ENCODE measurements at places on chromosomes 1 and 21. TPM values are rescaled to one million over a fixed set of nuclear protein-coding genes. Genes with fewer than 3 reads are reported as not detected.

- no peak for DNase-seq
These were observed 7.1 kb upstream of the NES start for GRCh38 chr1:156684227-156684782.

MRPL39 gene
- polyA plus RNA-seq = 37.5 TPM

GRCh38 chr1:87449348-87449963, 120.8 kb downstream of the LMO4 start:
- no peak for DNase-seq

DNA sequence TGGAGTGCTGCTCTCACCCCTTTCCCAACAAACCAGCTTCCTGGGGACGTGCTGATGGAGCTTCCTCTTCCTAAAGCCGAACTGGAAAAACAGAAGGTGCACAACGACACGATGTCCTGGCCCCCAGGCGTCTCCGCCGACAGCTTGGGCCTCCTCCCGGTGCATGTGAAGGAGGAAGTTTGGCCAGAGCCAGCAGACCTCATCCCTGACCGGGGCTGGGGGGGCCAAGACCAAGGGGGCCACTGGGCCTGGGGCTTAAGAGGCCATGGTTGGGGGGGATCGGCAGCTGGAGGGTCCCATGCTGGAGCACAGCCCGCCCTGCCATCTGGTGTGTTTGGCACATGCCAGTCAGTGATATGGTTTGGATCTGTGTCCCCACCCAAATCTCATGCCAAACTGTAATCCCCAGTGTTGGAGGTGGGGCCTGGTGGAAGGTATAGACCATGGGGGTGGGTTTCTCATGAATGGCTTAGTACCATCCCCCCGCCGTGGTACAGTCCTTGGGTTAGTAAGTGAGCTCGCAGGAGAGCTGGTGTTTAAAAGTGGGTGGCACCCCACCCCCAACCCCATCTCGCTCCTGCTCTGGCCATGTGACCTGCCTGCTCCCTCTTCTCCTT, 6.4 kb downstream of the HES4 start:
- DNase-seq = no peak

- no peak for DNase-seq
These were observed 317.9 kb downstream of the NFIA start for GRCh38 chr1:61400131-61400770.

- DNase-seq = no peak
These were observed 74.3 kb downstream of the TNFSF18 start for GRCh38 chr1:172976222-172977041.

DNA sequence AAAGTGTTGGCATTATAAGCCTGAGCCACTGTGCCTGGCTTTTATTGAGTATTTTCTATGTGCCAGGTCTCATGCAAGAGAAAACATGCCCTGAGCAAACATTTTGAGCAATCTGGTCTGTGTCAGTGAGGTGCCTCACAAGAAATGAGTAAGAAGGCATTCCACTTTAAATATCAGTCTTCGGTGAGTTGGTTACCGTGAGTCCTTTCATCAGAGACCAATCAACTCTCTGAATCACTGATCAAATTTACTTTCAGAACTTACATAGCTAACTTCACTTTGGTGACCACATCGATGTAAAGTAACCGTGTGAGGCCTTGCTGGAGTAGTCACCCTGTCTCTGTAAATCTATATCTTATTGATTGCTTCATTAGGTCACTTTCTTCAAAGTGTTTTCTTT, 14.3 kb upstream of the DDX59 start:
- no peak for DNase-seq

DFFB gene
- 7.5 TPM for polyA plus RNA-seq

RNPC3 gene
- 56.9 TPM for polyA plus RNA-seq

DNA sequence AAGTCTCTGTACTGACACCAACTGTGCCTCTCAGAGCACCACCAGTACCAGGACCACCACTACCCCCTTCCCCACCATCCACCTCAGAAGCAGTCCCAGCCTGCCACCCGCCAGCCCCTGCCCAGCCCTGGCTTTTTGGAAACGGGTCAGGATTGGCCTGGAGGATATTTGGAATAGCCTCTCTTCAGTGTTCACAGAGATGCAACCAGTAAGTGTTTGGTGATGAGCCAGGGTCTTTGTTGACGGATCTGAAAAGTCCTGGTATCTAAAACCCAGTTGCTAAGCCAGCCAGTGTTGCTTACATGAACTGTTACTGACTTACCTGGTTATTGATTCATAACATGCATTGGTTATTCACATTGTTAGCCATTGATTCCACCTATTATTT, 1.1 kb downstream of the C1orf56 start:
- DNase-seq = no peak

CR1L gene
- polyA plus RNA-seq = 0.86 TPM

DNA sequence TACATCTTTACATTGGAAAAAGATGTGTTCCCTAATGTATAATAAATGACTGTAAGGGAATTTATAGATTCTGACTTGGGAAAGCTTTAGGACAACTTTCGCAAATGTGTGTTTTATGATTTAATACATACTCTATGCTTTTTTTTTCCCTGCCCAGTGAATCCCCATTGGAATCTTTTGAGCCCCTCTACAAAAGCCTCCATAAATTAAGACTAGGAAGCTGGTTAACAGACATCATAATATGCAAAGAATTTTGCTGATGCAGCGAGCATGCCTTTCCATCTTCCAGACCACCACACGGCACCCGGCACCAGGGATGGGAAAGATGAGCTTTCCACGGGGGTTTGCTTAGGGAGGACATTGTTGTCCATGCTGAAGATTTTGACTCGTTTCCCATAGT, 156.1 kb upstream of the IVNS1ABP start:
- no peak for DNase-seq

DNA sequence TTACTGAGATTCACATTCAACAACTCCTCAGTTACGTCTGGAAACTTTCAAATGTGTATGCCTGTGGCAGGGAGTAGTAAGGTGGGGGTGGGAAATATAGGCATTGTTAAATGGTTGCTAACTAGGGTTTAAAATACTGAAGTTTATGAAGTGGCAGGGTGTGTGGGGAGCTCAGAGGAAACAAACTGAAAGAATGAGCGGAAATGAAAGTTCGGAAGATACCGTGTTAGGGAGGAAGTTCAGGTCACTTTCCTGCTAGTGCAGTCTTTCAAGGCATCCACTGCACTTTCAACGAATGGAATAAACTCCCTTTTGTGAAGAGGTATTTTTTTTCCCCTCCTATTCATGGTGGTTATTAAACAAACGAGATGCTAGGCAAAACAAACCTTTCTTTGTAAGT, 19.7 kb downstream of the SYNJ1 start:
- DNase-seq = no peak

ENAH gene
- 129 TPM for polyA plus RNA-seq

GRCh38 chr1:207825719-207826556, 74.1 kb downstream of the CD46 start:
- no peak for DNase-seq

NSL1 gene
- 48.3 TPM for polyA plus RNA-seq

C4BPA gene
- 0.91 TPM for polyA plus RNA-seq

ATF6 gene
- polyA plus RNA-seq = 34.8 TPM

DNA sequence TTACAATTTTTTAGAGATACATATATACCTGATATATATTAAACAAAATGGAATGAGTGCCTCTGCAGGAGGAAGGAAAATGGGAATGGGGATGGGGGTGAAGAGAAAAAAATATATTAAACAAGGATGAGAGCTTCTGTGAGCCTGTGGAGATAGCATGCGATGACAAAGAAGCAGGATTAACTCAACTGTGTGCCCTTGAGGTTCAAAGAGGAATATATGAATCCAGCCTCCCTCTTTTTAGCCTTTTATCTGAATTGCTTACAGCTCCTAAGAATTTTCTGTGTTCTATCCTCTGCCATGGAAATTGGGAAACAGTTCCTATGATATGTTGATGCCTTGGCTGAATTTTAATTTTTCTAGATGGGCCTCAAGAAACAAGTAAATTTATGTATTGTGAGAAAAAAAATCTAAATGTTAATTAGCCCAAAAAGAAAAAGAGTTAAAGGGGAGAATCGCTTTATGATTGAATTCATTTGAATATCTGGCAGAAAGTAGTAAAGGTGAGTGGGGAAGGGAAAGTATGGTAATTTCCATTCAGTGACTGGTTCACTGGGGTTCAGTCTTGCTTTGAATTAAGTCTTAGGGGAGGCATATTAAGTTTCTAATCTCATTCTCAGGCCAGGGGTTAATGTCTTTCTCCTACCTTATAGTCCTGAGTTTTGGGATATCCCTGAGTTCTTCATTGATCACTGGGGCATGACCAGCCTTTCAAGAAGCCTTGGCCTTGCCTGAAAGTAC, 106.3 kb upstream of the HMCN1 start:
- no peak for DNase-seq

- DNase-seq = no peak
These were observed 33.1 kb upstream of the LMO4 start for GRCh38 chr1:87295445-87296110.

GRCh38 chr1:99062192-99062591, 57.5 kb upstream of the PLPPR5 start:
- no peak for DNase-seq

DNA sequence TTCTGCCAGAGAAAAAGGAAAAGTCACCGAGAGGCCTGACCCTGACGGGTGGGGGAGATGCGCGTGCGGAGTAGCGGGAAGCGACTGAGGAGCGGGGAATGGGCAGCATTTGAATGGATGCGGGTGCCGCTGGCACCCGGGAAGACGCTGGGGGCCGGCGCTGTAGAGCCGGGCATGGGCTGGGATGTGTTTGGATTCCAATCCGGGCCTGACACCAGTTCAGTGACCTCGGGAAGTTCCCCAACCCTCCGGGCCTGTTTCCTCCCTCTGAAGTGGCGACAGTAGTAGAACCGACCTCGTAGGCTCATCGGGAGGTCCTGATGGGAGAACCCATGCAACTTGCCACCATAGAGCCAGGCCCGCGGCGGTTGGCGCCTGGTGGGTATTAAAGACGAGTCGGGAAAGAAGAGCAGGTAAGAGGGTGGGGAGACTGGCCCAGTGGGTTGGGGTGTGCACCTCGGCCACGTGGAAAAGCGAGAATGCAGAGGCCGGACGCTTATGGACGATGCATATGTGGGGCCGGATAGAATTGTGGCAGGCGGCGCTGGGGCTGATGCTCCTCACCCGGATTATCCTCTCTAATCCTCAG, 642 bp upstream of the SLC16A1 start:
- no peak for DNase-seq

DMBX1 gene
- polyA plus RNA-seq = not detected

DNA sequence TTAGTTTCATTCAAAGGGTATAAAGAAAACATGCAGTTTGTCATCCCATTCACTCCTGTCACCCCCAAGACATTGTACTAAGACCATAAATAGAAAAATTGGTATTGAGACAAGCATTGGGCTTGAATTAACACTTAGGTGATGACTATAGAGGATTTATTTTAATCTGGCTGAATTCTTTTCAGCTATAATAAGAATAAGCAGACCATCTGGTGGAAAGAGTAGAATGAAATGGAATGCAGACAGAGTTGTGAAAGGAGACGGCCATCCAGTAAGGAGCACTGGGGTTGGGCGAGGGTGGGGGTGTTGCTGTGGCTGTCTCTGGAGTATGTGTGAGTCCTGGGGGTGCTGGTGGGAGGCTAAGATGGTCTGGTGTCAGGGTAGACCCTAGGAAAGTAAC, 125.0 kb upstream of the IVNS1ABP start:
- DNase-seq = no peak

CELA3A gene
- not detected for polyA plus RNA-seq

DNA sequence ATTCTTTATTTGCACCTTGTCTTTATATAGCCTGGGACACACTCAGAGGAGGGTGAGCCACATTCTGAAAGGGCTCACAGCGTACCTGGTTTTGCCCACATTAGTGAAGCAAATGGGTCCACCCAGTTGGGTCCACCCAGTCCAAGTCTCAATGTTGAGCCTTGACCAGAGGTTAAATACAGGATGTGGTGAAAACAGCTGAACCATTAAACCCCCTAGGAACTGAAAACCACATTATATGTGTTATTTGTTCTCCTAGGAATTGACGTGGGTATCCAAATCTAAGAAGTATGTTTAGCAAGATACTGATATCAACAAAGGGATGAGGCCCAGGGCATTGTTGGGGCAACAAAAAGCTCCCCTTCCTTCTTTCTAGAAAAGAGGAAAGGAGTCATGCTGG, 83.8 kb downstream of the SETD4 start:
- no peak for DNase-seq

ZFP69B gene
- polyA plus RNA-seq = 5.6 TPM
